ENCODE measurements at places on chromosomes 3 and 15.

GRCh38 chr3:105537371-105538080, 170.8 kb downstream of the ALCAM start:
- no peak for DNase-seq

- no peak for DNase-seq
Measured at GRCh38 chr15:27114473-27114872, 143.5 kb downstream of the GABRG3 start.

- DNase-seq, result no peak
Measured at GRCh38 chr3:14019459-14019858, 105.2 kb downstream of the CHCHD4 start.

- DNase-seq, result no peak
Measured at GRCh38 chr3:120854908-120855526, 53.0 kb upstream of the STXBP5L start.

GRCh38 chr15:25178835-25179672, 224.3 kb downstream of the SNRPN start:
- DNase-seq, result no peak
